ENCODE measurements at places on chromosomes 6 and 20.

GRCh38 chr6:4510906-4511640 is 265.1 kb upstream of the CDYL start:
- no peak for DNase-seq

DNA sequence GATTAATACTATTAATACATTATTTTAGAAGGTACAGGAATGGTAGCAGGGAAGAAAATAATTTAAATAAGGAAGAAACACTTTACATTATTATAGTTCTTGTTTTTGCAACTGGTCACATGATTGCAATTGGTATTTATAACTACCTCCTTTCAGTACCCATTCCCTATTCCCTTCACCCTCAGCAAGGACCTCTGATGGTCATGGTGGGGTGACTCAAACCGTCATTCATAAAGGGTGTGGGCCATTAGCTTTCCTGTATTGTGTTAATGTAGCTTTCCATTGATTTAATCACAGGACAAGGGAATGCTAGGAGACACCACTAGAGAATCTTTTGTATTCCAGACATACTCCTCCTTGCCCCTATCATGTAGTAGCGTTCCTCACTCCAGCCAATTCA is 47.2 kb upstream of the TMEM244 start:
- no peak for DNase-seq

DNA sequence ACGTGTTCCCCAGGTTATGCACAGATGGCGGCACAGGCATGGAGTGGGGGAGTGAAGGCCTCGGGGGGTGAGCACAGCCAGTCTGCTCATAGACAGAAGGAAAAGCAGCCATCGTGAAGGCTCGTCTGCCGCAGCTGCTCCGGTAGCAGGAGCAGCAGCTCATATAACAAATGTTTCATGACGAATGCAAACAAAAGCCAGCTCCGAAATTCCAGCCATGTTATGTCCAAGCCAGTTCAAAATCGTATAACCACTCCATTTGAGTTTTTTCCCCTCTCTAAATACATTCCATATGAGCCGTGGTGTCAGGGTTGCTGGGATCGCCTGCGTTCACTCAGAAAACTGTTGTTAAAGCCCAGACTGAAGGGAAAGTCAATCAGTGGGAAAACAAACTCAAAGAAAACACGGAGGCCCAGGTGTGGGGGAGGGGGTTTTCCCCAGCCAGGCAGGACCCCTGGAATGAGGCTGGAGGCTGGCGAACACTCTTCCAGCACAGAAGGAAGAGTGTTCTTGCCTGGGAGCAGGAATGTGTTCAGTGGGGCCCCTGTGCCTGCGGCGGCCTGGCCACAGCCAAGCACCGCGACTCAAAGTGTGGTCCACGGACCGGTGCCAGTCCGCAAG is 280.4 kb upstream of the TAB2 start:
- DNase-seq: no peak

DNA sequence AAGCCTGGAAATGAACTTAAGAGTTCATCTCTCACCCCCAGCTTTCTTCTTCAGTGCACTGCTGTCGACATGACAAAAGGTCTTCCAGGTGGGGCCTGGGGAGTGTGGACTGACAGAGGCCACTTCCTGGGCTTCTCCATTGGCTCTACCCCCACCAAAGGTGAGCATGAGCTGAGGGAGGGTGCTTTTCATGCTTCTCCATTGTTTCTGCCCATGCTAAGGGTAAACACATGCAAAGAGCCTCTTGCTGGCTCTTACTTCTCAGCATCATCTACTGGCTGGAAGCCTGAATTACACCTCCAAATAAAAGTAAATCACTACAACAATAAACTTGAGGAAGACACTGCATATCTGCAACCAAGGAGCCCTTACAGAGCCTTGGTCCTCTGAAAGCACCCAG is 227.2 kb downstream of the EPM2A start:
- no peak for DNase-seq

DNA sequence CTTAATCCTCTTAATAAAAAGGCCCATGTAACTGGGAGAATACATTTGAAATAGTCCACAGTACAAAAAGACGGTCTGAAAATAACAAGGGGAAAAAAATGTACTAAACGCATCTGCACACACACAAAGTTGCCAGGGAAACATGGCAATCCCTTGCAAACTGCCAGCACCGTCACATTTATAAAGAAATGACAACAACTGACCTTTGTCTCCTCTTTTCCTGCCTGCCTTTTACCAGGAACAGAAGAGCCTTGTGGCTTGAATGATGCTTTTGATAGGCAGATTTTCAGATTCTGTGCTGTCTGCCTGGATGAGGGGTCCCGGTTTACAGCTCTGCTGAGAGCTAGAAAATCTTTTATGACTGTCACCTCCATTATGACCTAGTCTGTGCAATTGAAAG is 308.6 kb upstream of the ZFP64 start:
- no peak for DNase-seq

DNA sequence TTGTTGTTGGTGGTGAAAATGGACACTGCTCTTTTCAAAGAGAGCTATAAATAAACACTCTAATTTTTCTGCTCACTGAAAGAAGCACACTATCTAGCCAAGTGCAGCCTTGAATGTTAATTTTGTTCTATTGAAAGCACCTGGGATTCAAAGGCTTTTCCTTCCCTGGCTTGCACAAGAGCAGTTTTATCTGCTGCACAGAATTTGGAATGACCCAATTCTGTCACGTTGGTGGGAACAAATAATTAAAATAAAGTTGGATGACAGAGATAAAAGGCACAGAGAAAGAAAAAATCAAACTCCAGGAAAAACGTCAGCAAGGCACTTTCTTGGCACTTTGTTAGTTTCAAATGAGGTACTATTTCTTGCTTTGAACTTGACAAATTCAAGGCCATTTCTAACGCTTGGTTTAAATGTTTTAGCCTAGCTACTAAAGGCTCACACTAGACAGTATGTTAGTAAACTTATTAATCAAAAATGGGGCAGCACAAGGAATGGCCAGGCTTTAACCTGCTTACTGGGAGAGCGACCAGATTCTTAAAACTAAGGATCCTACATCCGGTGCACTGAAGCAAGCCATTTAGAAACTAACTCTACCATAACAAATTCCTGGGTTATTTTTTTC is 145.5 kb upstream of the ARG1 start:
- no peak for DNase-seq

- no peak for DNase-seq
Observed at GRCh38 chr6:156597095-156597494, 180.1 kb upstream of the ARID1B start.

DNA sequence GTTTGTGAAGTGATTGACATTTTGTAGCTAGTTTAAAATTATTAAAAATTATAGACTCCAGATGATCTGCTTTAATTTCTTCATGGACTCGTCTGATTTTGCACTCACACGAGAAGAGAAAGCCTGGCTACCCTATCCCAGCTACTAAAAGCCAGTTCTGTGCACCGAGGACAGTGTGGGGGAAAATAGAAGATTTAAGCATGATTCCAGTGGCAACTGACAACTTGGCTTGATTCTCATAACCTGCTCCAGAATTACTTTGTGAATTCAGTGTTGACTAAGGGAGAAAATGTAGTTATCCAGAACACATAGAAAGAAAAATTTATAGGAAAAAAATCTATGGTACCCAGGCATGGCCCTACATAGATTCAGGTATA is 88.7 kb downstream of the SNAP25 start:
- DNase-seq: no peak

DNA sequence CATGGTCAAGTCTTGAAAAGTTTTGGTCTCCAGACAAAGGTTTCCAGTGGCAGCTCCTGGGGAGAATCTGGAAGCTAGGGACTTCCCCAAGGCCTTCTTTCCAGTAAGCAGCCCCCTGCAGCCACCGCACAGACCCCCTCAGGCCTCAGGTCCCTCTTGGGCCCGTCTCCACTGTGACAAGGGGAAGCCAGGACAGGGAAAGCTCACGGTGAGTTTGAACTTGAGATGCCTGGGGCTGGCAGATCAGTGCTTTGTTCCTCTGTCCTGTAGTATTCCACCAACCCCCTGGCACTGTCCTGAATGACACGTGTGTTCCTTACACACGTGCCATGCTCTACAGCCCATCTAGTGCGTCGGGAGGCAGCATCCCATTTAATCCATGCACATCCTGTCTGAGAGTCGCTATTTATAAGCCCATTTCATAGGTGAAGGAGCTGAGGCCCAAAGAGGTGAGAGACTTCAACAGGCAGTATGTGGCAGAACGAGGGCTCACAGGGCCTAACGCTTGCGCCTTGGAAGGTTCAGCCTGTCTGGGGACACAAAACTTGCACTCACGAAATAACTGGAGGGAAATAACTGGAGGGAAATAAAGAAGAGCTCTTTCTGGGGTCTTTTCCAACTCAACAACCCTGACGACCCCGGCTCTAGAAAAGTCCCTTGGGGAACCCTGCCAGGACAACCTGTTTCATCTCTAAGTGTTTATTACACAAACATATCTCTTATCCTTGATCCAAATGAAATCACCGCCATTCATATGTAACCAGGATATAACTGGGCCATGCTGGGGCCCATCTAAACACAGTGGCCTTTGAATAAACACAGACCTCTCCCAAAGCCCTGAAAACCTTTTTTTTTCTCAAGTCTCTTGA is 123.0 kb downstream of the BANF2 start:
- no peak for DNase-seq

DNA sequence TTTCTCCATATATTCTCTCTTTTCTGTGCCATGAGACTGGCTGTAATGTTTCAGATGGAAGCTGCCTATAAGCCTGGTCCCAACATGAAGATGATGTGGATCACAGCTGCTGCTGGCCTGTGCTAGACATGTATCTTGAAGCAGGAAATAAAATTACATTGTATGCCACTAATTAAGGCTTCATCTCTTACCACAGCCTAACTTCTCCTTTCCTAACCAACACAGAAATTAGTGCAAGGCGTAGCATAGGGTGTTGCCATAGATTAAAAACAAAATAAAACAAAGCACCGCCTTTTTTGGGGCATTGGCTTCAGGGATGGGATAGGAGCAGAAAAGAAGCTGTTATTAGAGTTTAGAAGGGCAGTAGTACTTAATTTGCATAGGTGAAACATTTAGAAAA is 4.7 kb upstream of the SLC17A4 start:
- no peak for DNase-seq

DNA sequence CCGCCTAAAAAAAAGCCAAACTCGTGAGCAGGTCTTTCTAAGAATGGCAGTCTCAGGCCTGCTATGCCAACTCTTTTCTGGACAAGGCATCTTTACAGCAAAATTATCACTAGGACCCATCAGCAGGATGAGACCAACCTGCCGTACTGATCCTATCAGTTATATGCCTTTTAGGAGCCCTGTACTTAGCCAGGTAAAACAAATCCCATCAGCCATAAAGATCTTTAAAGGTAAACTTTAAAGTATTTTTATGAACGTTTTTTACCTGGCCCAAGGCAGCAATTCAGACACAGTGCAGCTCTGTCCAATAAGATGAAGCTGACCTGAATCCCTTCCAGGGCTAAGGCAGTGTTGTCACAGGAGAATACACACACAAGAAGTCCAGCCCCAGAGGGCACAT is 51.3 kb upstream of the TGM3 start:
- DNase-seq: no peak

- DNase-seq: no peak
Observed at GRCh38 chr6:15430186-15430585, 184.3 kb downstream of the JARID2 start.

DNA sequence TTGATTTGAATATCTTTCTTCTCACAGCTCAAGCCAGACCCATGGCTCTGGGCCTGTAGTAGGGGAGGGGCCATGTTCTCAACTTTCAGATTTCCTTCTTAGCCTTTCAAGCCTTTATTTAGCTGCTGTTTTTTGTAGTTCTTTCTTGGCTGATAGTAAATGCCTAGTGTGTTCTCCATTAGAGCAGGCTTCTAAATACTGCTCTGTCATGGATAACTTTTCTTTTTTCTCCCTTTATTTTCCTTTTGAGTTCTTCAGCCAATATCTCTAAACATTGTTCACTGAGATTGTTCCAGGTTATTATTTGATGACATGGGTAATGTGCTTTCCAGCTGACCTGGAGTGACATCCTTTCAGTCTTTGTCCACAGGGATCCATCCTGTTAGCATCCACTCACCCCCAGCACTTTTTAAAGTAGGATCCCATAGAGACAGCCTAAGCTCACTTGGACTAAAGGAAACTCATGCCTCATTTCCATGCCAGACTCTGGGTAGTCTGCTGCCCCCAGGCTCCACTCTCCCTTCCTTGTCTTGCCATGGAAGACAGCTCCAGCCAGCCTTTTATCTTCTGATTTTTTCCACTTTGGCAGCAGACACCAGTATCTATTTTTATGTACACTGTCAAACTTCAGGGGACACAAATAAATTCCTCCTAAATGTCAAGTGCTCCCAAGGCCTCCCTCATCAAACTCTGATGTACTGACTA is 645.6 kb downstream of the RNF144B start:
- no peak for DNase-seq

DNA sequence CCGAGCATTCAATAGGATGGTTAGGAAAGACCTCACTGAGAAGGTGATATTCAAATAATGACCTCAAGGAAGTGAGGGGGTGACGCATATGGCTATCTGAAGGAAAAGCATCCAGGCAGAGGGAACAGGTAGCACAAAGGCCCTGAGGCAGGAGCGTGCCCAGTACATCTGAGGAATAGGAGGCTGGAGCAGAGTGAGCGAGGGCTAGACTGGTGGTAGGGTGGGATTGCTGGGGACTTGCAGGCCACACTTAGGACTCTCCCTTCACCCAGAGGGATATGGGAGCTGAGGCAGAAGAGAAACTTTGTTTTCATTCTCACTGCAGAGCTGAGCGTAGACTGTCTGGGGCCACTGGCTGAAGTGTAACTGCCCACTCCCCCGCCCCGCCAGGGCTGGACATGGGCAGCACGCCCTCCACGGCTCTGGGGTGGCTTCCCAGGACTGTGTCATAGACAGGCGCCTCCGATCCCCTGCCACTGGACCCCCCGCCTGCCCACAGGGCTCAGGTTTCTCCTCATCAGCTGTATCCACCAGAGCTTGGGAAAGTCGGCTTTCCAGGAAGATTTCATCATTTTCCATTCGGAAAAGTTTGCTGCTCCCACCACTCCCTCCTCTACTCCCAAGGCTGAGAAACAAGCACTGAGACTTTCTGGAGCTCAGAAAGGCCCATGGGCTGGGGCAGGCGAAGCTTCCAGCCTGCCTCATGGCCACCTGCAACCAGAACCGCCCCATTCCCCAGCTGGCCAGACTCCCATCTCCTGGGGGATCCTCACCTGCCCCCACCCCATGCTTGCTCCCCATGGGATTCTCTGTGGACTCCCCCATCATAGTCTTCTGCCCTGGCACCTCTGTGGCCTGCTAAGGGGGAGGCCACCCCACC is 142.6 kb downstream of the MRPL14 start:
- DNase-seq: no peak

GRCh38 chr6:100751590-100751989 is 129.5 kb downstream of the ASCC3 start:
- no peak for DNase-seq

DNA sequence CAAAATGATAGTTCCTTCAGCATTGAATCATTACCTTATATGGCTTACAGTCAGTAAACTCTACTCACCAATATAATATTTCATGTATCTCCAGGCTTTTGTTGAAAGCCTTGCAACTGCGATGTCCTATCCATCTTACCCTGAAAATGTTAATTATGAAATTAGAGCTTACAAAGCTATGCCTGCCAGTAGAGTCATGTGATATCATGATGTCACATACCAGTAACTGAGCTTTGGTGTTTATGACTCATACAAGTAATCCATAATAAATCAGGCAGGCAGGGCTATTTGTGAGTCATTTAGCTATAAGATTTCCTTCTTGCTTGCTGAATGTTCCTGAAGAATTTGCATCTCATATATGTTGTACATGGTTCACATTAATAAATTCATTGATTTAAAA is 44.9 kb upstream of the FAM83B start:
- no peak for DNase-seq

- no peak for DNase-seq
Observed at GRCh38 chr6:33164176-33164575, 28.1 kb downstream of the COL11A2 start.

- no peak for DNase-seq
Observed at GRCh38 chr20:47700327-47700726, 85.0 kb downstream of the SULF2 start.
